Left lobe of liver (tissue), 2 donors: ENCODE measurements at places on chromosomes 7 and 10. TPM values are rescaled to one million over a fixed set of nuclear protein-coding genes. Genes with fewer than 3 reads are reported as not detected.

The SLC13A4 gene
- 0.35 TPM for total RNA-seq

The CYP26A1 gene
- 16.2 TPM for total RNA-seq

The NUTM2A gene
- total RNA-seq = 1.1 TPM

The PNLIPRP1 gene
- total RNA-seq = 2.5 TPM

DNA sequence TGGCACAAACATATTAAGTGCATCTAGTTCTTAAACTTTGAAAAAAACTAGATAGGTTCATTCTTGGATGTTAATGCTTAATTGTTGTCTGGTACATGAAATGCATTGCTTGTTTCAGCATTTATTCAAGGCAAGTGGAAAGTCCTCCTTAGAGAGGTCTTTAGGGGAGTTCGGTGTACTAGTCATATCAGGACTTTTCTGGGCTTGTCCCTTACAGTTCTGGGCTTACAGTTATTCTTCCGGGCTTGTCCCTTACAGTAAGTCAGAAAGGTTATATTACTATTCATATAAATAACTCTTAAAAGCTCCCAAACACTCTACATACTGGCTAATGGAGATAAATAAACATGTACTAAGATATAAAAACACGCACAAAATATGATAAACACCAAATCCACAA lies 61.6 kb upstream of the MRLN start:
- no peak for DNase-seq

DNA sequence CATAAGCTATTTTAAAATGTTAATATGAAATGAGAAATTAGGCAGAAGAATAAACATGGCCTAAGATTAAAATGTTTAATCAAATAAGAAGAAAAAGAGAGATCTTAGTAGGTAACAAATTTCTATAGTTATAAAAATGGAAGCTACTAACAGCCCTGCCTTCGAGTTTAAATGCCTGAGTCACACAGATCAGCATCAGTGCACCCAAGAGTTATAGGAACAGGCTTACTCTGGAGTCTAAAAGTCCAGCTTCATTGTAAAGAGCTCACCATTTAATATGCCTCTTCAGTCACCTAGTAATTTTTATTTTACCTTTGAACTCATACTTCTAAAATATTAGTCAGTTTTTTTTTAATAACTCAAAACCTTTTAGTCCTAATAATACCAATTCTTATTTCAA lies 52.6 kb downstream of the BRI3 start:
- DNase-seq = no peak

GRCh38 chr7:140364819-140365218 lies 33.5 kb downstream of the SLC37A3 start:
- DNase-seq = no peak
